Immature natural killer cell (primary cell): ENCODE measurements at places on chromosomes 2 and 18. TPM values are rescaled to one million over a fixed set of nuclear protein-coding genes. Genes with fewer than 3 reads are reported as not detected.

GRCh38 chr2:189951791-189952535 is 110.6 kb downstream of the MSTN start:
- no peaks in the 10 kb centered on the region for H3K36me3 ChIP-seq
- no peaks in the 10 kb centered on the region for H3K4me1 ChIP-seq
- no peak for DNase-seq
- peaks cover 7% of the 10 kb centered on the region for H3K27me3 ChIP-seq
- H3K27ac ChIP-seq, result no peak overlapping the region

DNA sequence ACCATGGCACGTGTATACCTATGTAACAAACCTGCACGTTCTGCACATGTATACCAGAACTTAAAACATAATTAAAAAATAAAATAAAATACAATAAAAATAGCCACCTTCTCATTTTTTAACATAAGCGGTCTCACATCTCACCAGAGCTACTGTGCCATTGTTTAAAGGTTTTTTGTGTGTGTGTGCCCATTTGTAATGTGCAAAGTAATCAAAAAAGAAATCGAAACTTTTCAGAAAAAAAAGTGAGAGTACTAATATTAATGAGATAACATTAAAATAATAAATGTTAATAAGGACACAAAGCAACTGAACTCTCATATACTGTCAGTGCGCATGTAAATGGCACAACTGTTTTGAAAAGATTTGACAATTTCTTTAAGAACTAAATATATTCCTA is 60.5 kb downstream of the FANCL start:
- no peak overlapping the region for H3K27ac ChIP-seq
- H3K36me3 ChIP-seq, result no peaks in the 10 kb centered on the region
- no peaks in the 10 kb centered on the region for H3K4me1 ChIP-seq

PSMA8 gene
- 1.4 TPM for polyA plus RNA-seq

CIAO1 gene
- 142 TPM for polyA plus RNA-seq

DAW1 gene
- not detected for polyA plus RNA-seq
